ENCODE measurements at places on chromosomes 1 and 21.

GRCh38 chr1:4792565-4792964 is 138.2 kb downstream of the AJAP1 start:
- DNase-seq = no peak

- no peak for DNase-seq
These were observed 117.5 kb downstream of the FOXD2 start for GRCh38 chr1:47555306-47555705.

DNA sequence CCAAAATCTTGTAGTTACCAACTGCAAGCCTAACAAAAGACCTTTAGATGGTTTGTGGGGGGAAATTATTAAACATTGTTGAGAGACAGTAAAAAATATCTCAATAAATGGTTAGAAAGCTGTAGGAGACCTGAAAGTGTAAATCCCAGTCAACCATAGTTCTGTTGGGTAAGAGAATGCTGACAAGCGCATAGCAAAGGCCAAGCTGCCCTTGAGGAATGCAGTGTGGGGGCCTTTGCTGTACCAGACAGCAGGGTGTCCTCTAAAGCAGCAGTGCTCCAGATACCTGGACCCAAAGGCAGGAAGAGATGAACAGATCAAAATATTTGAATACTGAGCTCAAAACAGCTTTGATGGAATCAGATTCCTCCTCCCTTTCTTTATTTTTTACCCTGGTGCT is 54.6 kb downstream of the OBSCN start:
- no peak for DNase-seq

- DNase-seq = peak; percentile 20
These were observed 21.9 kb upstream of the ARF1 start for GRCh38 chr1:228060458-228061190.

GRCh38 chr1:208071435-208072031 is 160.6 kb upstream of the CD34 start:
- DNase-seq = no peak

GRCh38 chr1:207459008-207459407 is 4.9 kb downstream of the CR2 start:
- DNase-seq = no peak

GRCh38 chr1:116465845-116466685 is 93.0 kb downstream of the ATP1A1 start:
- peak; percentile 38 for DNase-seq

DNA sequence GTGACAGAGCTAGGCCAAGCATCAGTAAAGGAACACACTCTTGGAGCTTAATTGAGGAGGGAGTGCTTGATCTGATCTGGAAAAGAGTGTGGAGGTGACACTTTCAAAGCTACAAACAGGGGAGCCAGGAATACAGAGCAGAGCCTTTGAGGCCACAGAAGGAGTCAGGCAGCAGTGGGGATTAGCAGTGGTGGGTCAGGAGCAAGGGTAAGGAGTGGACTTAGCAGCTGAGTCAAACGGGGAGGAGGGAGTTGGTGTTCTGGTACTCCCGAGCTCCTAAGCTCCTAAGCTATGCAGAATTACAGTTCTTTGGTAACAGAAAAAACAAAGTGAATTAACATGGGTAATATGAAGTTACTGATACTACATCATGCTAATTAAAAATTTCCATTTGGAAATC is 14.5 kb downstream of the RAB4A start:
- DNase-seq = no peak

GRCh38 chr1:215797859-215798258 is 230.8 kb downstream of the KCTD3 start:
- DNase-seq = no peak

GRCh38 chr1:18943914-18944572 is 12.4 kb downstream of the IFFO2 start:
- no peak for DNase-seq

DNA sequence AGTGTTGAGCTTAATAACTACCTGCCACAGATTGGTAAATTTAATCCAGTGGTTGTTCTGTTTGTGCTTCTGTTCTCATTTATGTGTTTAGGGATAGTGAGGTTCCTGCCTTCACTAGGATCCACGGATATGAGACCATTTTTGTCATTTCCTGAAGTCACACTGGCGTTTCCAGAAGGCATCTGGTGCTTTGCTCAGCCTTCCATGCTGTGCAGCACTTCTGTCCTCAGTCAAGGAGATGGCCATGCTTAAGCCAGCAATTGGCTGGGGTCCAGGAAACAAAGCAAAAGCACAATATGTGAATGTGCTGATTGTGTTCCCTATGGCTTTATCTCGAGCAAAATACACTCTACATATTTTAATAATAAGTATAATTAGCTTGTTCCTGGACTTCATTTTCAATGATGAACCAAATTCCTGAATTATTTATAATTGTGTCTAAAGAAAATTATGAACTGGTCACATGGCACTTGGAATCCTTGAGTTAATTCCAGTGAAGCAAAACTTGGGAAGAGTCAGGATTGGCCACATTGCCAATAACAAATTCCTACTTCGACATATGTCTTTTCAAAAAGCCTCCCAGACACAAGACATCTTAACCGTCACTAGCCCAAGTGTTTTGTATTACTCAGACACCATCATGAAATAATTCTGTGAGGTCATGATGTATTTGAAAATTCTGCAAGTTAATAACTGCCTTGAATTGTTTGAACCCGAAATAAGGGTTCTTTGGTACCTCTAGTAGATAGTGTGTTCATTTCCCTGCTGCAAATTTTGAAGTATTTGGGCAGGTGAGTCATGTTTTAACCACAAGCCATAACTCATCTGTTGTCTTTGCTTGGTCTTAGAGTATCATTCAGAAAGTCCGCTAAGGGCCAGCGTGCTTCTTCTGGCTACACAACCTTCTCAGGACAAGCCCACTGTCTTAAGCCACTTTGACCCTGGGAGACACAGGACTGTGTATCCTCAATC is 412.4 kb downstream of the DISC1 start:
- DNase-seq = peak; percentile 59

GRCh38 chr1:3402258-3403010 is 52.0 kb upstream of the ARHGEF16 start:
- no peak for DNase-seq

GRCh38 chr1:189658381-189658780 is 819.3 kb downstream of the BRINP3 start:
- no peak for DNase-seq
